ENCODE measurements at places on chromosomes 1 and 21. TPM values are rescaled to one million over a fixed set of nuclear protein-coding genes. Genes with fewer than 3 reads are reported as not detected.

GRCh38 chr1:4531842-4532241, 122.6 kb upstream of the AJAP1 start:
- peaks cover 10% of the 10 kb centered on the region for H3K4me1 ChIP-seq
- H3K27ac ChIP-seq, result no peak overlapping the region
- H3K27me3 ChIP-seq, result peaks cover 6% of the 10 kb centered on the region
- H3K4me3 ChIP-seq, result no peak overlapping the region
- no peak for DNase-seq

- H3K36me3 ChIP-seq, result no peaks in the 10 kb centered on the region
- H3K27me3 ChIP-seq, result no peaks in the 10 kb centered on the region
- no peak overlapping the region for H3K27ac ChIP-seq
- no peak for DNase-seq
- no peak overlapping the region for H3K4me3 ChIP-seq
- peaks cover 8% of the 10 kb centered on the region for H3K4me1 ChIP-seq
These were observed 839.4 kb upstream of the ADAMTS5 start for GRCh38 chr21:27806281-27806680.

- H3K36me3 ChIP-seq, result no peaks in the 10 kb centered on the region
- DNase-seq, result no peak
- no peak overlapping the region for H3K4me3 ChIP-seq
- peaks cover 13% of the 10 kb centered on the region for H3K27me3 ChIP-seq
- H3K4me1 ChIP-seq, result no peaks in the 10 kb centered on the region
These were observed 84.1 kb downstream of the RGS2 start for GRCh38 chr1:192892934-192893333.

DNA sequence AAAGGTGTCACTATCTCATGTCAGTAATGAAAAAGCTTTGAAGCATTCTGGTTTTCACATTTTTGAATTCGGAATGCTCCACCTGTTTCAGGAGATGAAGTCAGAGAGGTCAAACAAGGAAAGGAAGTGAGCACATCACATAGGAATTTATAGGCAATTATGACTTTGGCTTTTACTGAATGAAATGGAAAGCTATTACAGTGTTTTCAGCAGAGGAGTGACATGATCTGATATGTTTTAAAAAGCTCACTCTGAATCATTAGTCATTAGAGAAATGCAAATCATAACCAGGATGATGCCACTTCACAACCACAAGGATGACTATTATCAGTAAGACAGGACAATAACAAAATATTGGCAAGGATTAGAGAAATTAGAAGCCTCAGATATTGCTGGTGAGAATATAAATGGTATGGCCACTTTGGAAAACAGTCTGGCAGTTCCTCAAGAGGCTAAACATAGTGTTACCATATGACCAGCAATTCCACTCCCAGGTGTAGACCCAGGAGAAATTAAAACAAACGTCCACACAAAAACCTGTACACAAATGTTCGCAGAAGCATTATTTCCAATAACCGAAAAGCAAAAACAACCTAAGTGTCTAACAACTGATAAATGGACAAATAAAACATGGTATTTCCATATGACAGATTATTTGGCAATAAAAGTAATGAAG, 7.5 kb downstream of the TAF1A start:
- no peak overlapping the region for H3K27ac ChIP-seq
- peaks cover 13% of the 10 kb centered on the region for H3K4me1 ChIP-seq
- no peaks in the 10 kb centered on the region for H3K27me3 ChIP-seq
- no peak for DNase-seq
- H3K4me3 ChIP-seq, result no peak overlapping the region

DNA sequence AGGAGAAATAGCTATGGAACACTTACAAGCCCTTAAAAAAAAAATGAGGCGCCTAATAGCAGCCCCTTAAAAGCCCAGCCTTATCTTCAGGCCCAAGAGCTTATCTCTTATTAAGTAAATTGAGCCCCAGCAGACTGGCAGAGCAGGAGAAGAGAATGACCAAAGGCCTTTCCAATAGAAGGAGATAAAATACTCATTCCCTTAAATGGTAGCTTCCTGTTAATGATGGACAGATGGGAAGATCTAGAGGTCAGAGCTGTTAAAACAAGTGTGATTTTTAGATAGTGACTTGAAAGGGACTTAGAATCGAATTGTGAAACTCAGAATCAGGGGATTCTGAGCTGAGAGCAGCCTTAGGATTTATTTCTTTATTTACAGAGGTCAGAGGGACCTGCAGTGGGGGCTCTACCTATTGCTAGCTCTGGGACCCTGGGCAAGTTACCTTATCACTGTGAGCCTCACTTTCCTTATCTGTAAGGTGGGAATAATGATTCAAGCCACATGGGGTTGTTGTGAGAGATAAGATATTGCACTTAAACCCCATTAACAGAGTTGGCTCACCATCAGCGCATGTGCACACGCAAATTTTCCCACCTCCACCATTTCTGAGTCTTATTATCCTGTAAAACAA, 101.3 kb upstream of the C8B start:
- peak overlapping the region; percentile 41 for H3K27ac ChIP-seq
- H3K36me3 ChIP-seq, result no peaks in the 10 kb centered on the region
- H3K27me3 ChIP-seq, result peaks cover 47% of the 10 kb centered on the region
- peaks cover 22% of the 10 kb centered on the region for H3K4me1 ChIP-seq
- no peak for DNase-seq

Gene SPOCD1
- total RNA-seq, result 0.91 TPM

Gene GJA8
- not detected for total RNA-seq

Gene UBL4B
- total RNA-seq, result not detected
